ENCODE measurements at places on chromosomes 11 and 22.

DNA sequence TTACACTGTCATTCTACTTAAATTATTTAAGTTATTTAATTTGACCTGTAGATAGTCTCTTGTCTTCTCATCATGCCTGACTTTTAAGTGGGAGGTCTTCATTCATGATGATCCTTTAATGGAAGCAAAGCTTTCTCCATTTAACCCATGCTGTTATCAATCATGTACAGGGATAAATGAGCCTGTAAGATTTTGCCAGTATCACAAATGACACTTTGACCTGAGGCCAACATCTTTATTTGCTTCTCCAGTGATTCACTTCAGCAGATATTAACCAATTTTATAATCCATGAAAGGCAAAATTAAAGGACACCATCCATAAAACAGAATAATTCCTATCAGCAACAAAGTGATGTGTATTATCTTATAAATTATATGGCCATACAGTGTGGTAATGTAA, 7.7 kb downstream of the CCDC73 start:
- no peak for DNase-seq

DNA sequence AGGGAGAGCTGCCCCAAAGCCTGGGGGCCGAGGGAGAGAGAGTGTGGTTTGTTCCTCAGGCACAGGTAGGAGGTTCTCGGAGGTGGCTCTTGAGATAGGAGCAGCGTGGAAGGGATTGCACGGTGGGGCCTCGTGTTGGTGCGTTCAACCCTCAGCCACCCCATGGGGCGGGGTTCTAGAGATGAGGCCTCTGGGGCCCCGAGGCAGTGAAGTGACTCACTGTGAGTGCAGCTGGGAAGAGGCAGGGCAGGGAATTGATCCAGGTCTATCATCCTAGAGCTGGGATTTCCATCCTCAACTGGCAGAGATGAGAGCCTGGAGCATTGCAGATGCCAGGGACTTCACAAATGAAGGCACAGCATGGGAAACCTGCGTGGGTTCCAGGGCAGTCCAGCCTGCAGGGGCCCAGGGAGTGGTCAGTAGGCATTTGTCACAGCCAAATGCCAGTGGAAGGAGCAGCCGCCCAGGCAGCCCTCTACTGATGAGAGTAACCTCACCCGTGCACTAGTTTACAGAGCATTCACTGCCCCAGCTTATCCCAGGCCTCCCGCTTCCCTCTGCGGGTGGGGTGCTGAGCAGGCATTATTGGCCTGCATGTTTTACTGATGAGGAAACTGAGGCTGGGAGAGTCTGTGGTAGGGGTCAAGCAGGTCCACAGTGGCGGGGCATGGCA, 5.1 kb upstream of the SMARCB1 start:
- peak; percentile 35 for DNase-seq

GRCh38 chr11:27388001-27388400, 25.0 kb upstream of the CCDC34 start:
- DNase-seq: no peak

DNA sequence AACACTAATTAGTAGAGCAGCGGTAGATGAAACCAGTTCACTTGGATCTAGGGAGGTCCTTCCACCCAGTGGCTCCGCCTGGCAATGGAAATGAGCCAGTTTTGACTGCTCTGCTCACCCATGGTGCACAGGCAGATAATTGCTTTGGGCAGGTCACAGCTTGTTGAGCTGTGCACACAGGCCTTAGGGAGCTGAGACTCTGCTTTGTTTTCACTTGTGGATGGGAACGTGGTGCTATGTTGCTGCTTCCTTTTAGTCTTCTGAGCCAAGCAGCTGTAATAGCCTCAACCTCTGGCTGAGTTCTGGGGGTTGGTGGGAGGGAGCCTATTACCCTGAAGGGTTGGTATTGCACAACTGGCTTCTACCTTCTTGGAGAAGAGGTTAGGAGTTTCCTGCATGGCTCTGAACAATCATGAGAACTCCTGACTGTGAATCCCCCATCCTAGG, 262.3 kb upstream of the MTNR1B start:
- DNase-seq: no peak

GRCh38 chr11:35946766-35947165, 2.9 kb downstream of the LDLRAD3 start:
- no peak for DNase-seq

GRCh38 chr11:118147502-118147901, 5.1 kb downstream of the SCN4B start:
- DNase-seq: no peak

- no peak for DNase-seq
Observed at GRCh38 chr11:14315130-14315529, 43.9 kb downstream of the RRAS2 start.

- DNase-seq: no peak
Observed at GRCh38 chr22:37386441-37386840, 40.8 kb downstream of the ELFN2 start.

- peak; percentile 89 for DNase-seq
Observed at GRCh38 chr11:115623021-115623451, 118.8 kb upstream of the CADM1 start.

DNA sequence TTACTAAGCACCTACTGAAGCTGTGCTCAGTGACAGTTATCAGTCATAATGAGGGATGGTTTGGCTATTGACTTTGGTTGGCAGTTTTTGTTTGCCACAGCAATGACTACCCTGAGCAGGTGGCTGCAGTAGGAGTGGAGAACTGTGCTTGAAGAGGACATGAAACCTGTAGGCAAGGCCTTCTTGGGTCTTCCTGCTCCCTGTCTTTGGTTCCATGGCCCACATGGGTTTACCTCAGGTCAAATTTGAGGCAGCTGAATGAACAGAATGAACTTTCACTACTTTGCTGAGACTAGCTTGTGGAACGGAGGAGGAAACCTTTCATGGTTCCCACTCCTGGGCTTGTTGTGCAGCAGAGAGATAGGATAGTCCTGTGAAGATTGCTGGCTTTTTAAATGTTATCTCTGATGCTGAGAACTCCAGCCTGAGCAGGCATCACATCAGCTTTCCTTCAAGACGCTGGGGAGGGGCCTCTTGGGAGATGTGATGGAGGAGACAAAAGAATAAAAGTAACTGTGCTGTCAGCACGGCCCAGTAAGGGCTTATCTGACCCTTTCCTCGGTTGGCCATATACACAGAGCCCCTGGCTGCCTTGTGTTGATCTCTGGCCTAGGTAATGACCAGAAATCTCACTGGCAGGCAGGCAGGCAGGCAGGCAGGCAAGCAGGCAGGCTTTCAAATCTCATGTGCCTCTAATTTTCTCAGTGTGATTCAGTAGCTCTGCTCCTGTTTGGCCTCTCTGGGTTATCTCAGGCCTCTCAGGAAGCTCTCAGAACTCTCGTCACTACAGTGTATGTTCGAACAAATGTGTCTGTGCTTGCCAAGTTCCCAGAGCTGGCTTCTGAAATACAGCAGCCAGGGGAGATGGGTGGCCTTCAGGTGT, 12.0 kb downstream of the STIM1 start:
- DNase-seq: no peak

DNA sequence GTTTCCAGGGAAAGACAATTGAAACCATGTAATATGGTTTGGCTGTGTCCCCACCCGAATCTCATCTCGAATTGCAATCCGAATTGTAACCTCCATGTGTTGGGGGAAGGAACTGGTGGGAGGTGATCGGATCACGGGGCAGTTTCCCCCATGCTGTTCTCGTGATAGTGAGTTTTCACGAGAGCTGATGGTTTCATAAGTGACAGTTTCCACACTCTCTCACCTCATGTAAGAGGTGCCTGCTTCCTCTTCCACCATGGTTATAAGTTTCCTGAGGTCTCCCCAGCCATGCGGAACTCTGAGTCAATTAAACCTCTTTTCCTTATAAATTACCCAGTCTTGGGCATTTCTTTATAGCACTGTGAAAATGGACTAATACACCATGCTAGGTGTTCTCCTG, 148.3 kb upstream of the CADM1 start:
- no peak for DNase-seq

DNA sequence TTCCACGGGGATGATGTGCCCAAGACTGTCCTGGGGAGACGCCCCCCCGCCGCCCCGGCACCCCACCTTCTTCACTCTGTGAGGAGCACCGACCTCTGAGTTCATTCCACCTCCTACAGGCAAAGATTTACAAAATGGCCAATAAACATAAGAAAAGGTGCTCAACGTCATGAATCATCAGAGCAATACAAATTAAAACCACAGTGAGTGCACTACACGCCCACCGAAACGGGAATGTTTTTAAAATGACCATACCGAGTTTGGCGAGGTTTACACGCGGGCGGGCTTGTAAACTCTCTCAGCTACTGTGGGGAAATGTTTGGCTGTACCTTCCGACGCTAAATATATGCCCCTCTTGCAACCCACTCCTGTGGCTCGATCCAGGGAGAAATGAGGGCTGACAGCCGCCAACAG, 7.9 kb downstream of the NPTXR start:
- DNase-seq: no peak

DNA sequence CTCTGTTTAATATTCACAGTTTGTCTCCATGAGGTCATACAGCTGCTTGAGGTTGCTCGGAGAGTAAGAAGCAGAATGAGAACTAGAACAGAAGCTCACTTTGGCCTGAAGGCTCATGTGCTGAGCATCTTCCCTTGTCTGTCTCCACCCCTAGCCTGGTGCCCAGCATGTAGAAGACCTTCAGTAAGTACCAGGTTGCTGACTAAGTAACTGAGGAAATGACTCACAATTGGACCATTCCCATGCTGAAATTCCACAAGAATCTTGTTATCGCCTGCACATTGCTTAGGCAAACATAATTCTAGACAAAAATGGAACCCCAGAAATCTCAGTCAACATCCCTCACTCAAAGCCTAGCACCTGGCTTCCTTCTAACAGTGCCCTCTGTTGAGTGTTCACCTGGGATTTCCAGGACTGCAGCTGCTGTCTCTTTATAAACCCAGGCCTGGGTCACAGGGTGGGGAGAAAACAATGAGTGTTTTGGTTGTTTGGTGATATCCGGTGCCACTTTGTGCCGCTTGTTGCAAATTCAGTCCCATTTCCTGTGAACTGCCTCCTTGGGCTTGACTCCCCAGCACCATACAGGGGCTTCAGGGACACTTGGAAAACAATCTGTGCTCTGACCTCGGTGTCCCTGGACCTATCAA, 406.8 kb downstream of the ETS1 start:
- peak; percentile 64 for DNase-seq

DNA sequence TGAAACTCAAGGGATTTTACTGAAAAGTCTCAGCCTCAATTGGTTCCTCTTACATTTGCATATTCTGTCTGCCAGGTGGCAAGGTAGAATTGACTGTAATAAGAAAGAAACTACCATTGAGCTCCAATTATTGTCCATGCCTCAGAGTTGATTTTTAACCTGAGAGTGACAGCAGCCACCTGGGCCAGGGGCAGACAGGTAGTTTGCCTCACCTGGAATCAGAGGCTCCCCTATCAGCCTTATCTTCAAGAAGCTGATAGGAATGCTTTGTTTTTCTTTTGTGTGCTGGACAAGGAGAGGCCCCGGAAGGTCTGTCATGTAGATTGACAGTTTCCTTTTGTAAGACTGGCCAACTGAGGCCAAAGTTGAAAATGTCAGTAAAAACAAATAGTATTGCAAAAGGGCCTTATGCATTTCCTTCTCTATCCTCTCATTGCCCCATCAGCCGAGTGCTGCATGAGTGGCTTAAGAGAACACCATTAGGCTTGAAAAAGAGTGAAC, 34.1 kb downstream of the CD44 start:
- DNase-seq: no peak

GRCh38 chr22:20228055-20228938, 39.8 kb downstream of the RTN4R start:
- DNase-seq: no peak

DNA sequence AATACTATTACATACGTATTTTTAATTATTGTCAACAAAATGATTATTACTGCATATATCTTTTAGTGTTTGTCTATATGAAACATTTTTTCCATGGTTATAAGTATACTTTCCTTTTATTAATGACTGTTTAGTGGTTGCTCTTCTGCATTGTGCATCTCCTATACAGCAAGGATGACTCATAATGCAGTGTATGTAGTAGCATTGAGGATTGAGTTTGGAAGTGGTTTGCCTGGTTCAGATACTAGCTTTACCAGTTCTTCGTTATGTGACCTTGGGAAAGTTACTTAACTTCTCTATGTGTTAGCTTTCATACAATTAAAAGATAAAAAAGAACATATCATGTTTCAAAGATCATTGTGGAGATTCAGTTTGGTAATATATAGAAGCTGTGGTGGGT, 44.1 kb downstream of the CHORDC1 start:
- DNase-seq: no peak

- DNase-seq: peak; percentile 59
Observed at GRCh38 chr22:37519268-37520195, at the start of gene CARD10. CARD10 (minus strand) TSS chr22:37519415; CDS start chr22:37519200, 215 bp downstream.

GRCh38 chr11:47062736-47063135, 113.9 kb downstream of the ARFGAP2 start:
- no peak for DNase-seq

- DNase-seq: no peak
Observed at GRCh38 chr11:35179466-35180135, 40.6 kb downstream of the CD44 start.

DNA sequence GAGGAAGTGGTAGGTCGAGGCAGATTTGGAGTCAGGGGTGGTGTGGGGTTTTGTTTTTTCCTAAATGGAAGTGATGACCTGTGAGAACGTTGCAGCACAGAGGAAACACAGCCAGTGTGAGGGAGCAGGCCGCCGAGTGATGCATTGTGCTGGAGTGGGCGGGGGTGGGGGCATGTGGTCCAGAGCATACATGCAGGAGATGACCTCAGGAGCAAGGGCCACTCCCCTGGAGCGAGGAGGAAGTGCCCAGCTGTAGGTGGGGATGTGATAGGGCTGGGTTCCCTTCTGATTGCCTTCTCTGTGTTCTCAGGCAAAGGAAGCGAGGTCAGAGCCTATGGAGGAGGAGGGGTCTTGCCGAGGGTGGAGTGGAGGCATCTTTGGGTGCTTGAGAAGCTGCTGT, 81.4 kb downstream of the PPP6R3 start:
- no peak for DNase-seq

- DNase-seq: peak; percentile 65
Observed at GRCh38 chr11:67463680-67464410, 5.2 kb downstream of the TMEM134 start.

DNA sequence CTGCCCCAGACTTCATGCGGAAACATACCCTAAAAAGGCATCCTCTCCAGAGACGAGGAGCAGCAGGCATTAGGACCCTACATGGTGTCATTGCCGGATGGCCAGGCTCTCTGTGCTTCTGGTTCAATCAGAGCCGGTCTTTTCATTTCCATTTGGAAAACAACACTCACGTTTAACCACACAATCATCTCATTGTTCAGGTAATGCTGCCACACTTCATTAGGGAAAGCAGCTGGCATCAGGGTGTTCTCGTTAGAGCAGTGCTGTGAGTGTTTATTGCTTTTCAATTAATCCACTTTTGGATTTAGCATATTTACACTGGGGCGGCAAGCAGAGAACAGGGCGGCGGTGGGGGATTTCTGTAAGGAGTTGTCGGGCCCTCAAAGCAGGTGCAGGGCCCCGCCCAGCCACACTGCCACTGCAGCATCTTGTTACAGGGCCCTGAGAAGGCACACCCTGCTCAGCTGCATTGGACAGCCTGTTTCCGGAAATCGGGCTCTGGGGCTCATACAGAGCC, 338.6 kb downstream of the SHANK2 start:
- no peak for DNase-seq

Measured in ACHN (cell line).